Jurkat, Clone E6-1 (cell line): ENCODE measurements at places on chromosomes 2 and 18.

GRCh38 chr2:79612999-79613398, 100.1 kb downstream of the CTNNA2 start:
- DNase-seq, result no peak

DNA sequence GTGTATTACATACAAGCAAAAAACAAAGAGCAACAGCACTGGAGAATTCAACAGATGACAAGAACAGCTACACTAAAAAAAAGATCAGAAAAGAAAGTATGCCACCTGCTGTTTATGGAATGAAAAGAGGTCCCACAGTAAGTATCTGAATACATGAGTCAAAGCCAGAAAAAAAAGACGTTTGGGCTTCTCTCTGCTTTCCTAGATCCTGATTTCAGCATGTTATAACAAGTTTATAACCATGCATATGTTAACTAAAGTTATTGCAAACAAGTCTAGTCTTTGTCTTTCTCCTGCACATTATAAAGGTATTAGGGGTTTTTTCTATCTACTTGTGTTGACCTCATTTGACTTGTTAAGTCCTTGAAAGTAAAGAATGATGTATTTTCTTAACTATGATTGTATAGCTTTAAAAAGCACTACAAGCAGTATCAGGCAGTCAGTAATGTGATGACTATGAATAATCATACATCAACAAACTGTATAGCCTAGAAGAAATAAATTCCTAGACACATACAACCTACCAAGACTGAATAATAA, 108.5 kb upstream of the COL5A2 start:
- DNase-seq, result no peak

DNA sequence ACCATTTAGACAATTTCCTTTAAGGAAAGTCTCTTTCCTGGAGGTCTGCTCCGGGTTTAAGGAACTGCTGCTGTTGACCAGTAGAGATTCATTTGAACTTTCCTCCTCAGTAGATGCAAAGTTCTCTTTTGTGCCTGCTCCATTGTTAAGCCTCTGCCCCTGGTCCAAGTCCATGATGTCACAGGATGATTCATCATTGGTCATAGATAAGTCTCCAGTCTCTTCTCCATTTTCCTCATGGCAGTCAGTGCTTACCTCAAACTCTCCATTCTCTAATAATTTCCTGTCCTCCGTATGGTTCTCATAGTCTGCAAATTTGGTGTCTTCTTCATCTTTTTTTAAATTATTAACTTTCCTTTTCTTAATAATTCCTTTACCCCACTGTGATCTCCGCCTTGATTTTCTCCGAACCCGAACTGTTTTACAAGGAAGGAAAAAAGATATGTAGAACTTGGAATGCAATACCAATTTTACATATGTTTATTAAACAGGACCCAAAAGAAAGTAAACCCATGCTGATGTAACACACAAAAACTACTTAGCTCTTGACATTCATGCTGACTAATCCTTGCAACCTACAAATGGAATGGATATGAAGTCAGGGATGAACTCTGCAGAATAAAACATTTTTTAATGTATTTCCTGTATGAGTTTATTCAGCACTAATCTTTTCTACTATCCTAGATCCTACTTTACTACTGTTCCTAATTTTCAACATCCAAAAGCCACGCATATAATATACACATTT, 169.1 kb downstream of the ATAD2B start:
- DNase-seq, result no peak

- DNase-seq, result no peak
Measured at GRCh38 chr2:205297368-205297767, 384.9 kb upstream of the NRP2 start.

- DNase-seq, result peak; percentile 87
Measured at GRCh38 chr2:113175042-113175628, 1.4 kb downstream of the PSD4 start.

GRCh38 chr2:178450524-178450773, 526 bp downstream of the PRKRA start:
- DNase-seq, result peak; percentile 68

DNA sequence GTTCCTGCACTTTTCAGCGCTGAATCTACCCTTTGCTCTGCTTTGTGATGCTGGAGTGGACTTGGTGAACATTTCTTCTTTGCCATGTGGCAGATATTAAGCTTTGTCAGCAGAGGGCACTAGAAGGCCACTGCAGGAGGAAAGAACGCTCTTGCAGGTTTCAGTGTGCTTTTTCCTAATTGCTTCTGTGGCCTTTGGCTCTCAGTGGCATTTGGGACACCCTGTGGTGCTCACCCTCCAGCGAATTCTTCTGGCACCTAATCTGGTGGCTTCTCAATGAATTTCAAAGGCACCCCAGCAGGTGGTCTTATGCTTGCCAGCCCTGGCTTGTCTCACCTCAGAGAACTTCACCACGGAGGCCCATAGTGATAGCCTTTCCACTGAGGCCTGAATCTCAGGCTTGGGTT, 146.7 kb downstream of the MYO3B start:
- peak; percentile 47 for DNase-seq

DNA sequence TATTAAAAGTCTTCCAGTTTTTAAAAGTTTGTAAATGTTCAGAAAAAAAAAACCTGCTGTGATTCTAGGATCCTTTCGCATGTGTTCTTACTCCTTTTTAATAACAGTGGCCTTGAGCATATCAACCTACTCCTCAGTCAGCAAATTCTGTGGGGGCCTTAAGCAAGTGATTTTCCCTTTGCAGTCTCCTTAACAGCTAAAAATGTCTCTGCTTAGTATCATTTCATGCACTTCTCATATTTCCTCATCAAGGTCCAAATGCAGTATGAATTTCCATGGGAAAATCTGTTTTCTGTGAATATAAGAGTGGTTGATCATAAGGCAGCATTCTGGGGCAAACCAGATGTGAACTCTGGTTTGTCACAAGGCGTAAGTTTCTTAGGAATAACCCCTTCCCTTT, 2175.1 kb upstream of the PIK3C3 start:
- DNase-seq, result no peak

- no peak for DNase-seq
Measured at GRCh38 chr2:47631306-47631705, 151.6 kb upstream of the MSH6 start.

- no peak for DNase-seq
Measured at GRCh38 chr2:171575606-171576005, 53.3 kb downstream of the CYBRD1 start.

- DNase-seq, result peak; percentile 85
Measured at GRCh38 chr2:109348671-109349502, 219.9 kb downstream of the SH3RF3 start.

GRCh38 chr2:191907091-191907490, 60.2 kb upstream of the CAVIN2 start:
- DNase-seq, result no peak

GRCh38 chr18:78642296-78642951, 337.2 kb upstream of the SALL3 start:
- no peak for DNase-seq

- DNase-seq, result peak; percentile 55
Measured at GRCh38 chr2:241618296-241618805, 18.6 kb downstream of the THAP4 start.

GRCh38 chr2:168699844-168700417, 102.5 kb upstream of the NOSTRIN start:
- no peak for DNase-seq

DNA sequence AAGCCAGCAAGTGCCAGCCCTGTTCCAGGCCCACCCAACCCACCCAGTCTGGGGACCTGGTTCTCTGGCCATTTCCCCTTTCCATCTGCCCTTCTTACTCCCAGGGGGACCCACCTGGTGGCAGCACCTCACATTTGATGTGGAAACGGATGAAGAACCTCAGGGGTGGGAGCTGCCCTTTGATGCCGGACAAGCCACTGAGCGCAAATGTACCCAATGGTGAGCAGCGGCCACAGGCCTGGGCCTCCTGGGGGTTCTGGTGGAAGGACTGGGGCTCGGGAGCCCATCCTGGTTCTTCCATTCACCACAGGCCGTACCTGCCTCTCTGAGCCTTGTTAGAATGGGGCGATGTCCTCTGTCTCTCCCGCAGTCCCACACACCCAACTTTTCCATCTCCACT, 84.7 kb downstream of the EPAS1 start:
- DNase-seq, result no peak

DNA sequence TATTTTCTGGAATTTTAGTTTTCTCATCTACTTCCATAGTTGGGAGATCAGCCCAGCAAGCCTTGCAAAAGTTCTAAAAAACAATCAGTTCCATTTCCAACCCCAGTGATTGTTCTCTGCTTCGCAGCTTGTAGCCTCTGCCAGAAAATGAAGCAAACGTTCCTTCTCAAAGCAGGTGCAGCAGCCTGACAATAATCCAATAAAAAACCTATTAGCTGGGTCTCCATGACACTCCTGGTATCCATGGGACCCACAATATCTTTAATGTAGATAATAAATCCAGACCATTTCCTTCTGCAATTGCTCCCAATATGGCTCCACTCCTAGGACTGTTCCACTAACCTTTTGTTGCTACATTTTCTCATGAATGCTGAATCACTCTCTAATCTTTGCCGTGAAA, 140.8 kb upstream of the SETBP1 start:
- no peak for DNase-seq

- no peak for DNase-seq
Measured at GRCh38 chr2:199348871-199349270, 108.9 kb downstream of the SATB2 start.

- no peak for DNase-seq
Measured at GRCh38 chr2:12493031-12493513, 223.7 kb upstream of the TRIB2 start.

- DNase-seq, result peak; percentile 58
Measured at GRCh38 chr2:68466361-68466777, 725 bp downstream of the FBXO48 start.

DNA sequence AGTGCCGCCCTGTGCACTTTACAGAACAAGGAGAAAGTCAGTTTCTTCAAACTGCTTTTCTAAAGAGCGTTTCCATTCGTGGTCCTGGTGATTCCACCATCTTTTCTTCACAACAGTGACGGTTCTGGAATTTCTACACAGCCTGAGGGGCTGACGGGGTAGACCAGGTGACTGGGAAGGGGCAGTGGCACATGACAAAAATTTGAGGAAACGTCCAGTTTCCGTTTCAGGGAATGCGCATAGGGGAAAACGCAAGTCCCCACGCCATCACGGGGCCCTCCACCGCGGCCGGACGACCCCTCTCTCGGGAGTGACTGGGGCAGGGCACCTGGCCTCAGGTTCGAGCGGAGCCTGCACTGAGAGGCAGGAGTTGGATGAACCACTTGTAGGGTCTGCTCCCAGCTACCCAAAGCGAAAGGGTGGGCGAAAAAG, 980 bp upstream of the SPTBN1 start:
- no peak for DNase-seq

DNA sequence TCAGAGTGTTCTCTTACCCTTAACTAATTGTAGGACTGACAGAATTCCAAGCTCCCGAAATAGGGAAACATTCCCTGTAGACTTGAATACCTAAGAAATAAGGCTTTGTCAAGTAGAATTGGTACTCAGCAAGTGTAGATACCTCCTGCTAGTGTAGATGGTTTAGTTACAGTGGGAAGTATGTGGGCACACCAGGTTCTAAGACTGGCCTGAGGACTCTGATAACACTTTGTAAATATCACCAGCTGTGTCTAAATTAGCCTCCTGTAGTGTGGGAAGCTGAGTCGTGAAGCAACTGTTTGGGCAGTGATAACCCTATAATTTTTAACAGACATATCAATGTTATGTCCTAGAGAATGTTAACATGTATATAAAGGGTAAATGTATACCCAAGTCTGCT, 304.5 kb downstream of the SLC8A1 start:
- DNase-seq, result no peak

DNA sequence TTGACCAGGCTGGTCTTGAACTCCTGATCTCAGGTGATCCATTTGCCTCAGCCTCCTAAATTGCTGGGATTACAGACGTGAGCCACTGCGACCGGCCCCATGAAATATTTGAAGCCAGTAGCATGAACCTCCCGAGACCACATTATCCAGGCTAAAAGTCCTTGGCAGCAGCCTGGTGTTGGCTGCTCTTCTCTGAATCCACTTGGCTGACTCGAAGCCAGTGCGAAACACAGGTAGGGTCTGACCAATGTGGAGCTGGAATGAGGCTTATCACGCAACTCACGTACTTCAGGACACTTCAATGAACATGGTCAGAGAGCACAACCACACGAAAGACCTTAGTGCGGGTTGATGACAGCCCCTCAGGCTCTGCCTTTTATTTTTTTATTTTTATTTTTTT, 38.4 kb downstream of the USP40 start:
- no peak for DNase-seq

- DNase-seq, result no peak
Measured at GRCh38 chr2:238972146-238972445, 124.2 kb downstream of the TWIST2 start.

- no peak for DNase-seq
Measured at GRCh38 chr2:73998933-73999332, 14.2 kb downstream of the TET3 start.

DNA sequence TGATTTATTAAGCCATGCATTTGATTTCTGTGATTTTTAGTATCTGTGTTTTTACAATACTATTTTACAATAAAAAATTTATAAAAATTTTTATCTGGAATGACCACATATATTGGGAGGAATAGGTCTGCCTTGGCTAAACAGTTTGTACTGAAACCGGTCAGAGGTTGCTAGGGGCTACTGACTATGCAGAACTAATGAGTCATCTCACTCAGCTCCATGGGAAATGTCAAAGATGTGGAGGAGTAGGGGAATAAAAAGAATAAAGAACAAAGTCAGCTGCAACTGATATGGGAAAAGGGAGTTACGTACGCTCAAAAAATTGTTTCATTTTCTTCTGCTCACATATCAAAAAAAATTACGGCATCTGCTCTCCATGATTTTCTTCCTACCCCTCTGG, 8.6 kb upstream of the TMEM163 start:
- no peak for DNase-seq
